ENCODE measurements at places on chromosomes 1 and 21.

DNA sequence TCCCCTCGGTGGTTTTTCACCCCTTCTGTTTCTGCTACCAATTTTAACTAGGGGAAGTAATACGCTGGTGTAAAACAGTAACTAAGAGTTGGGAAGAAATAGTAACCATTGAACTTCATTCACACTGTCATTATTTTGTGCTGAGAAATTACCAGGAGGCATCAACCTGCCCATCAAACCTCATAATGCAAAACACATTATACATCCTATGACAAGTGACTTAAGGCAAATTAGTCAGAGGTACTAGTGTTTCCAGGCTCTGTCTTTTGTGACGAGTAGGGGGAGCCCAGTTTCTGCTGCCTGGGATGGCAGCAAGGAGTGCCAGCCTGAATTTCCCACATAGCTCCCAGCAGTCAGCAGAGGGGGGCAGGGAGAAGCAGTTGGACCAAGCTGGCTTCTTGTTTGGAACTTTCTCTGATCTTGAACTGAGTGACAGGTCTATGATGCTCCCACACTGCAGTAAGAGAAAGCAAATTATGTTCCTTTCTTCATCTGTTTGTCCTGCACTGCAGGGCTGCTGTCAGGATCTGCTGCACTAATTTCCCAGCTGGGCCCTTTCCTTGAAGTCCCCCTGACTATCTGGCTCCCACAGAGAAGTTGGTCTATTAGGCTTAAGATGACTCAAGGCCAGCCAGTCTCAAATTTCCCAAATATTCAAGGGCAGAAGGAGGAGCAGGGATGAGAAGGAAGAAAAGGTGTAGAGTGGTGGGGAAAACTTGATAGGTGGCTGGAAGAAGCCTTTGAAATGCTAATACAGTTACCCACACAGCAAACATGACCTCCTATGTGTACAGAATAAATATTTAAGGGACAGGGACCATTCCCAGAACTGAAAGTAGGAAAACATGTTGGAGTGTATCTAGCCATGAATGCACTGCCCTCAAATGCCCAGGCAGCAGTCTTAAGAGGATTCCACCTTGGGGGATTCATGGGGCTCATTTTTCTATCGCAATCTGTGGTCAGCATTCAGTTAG, 322.8 kb downstream of the SEC16B start:
- no peak for DNase-seq

DNA sequence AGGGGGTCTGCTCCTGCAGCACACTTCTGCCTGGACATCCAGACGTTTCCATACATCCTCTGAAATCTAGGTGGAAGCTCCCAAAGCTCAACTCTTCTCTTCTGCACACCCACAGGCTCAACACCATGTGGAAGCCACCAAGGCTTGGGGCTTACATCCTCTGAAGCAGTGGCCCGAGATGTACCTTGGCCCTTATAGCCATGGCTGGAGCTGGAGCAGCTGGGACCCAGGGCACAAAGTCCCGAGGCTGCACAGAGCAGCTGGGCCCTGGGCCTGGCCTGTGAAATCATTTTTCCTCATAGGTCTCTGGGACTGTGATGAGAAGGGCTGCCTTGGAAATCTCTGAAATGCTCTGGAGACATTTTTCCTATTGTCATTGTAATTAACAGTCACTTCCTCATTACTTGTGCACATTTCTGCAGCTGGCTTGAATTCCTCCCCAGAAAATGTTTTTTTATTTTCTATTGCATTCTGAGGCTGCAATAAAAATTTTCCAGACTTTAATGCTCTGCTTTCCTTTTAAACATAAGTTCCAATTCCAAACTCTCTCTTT, 645.6 kb downstream of the RWDD3 start:
- no peak for DNase-seq

DNA sequence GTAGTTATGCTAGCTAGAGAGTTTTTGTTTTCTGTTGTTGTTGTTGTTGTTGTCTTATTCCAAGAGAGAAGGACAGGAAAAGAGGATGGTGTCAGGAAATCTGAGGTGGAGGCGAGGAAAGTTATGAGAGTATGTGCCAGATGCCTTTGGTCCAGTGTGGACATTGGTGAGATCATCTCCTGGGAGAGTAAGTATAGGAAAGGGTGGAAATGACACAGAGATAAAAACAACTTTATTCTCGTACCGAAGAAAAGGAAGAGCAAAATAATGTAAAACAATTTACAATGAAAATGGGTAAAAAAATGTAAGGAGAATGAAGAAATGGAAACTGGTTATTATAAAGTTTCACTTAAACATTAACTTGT, 97.4 kb upstream of the ADGRL2 start:
- no peak for DNase-seq

DNA sequence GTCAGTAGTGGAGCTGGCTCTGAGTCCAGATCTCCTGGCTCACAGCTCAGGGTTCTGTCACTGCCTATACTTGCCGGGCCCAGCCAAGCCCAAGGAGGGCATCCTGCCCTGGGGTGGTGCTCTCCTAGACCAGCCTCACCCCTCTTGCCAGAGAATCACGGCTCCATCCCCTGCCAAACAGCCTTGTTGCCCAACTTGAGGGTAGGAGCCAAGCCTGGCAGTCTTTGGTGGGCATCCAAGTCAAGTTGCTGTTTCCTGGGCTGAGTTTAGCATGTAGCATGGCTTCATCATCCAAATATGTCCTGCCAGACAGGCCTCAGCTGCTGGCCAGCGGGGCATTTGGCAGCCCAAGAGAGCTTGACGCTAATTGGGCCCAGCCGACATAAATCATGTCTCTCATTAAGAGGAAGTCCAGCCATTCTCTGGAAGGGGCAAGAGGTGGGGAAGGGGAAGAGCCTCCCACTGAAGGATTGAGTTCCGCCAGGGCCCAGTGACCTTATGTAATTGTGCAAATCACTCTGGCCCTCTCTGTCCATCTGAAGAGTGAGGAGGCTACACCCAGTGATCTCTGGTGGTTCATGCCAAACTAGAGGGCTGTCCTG, 22.6 kb upstream of the TRABD2B start:
- DNase-seq = no peak

DNA sequence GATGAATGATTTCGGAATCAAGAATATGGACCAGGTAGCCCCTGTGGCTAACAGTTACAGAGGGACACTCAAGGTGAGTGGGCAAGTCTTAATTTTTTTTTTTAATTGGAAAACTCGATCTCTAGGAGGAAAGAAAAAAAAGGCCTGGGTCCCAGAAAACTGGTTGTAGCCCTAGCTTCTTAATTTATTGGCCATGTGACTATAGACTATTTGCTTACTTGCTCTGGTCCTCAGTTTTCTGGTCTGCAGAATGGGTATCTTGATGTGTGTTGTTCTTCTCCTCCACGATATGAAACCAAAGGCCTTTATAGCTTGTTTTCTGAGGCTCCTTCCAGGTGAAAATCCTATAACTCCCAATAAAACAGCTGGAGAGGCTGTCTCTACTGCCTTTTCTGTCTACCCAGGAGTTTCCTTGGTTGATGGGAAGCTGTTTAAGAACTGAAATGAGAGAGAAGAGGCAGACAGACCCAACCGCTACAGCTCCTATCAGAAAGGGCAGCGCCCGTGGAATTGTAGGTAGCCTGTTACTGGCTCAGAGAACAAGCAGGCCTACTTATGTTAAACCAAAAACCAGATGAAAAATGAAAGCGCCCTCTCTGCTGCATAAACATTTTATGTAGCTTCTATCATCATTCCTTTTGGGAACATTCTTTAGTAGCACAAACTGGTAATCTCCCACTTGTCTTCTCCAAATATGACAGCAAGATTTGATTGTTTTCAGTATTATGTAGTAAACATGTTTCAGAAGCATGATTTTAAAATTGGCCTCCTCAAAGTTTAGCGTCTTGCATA, 4.5 kb downstream of the ETS2 start:
- DNase-seq = no peak

DNA sequence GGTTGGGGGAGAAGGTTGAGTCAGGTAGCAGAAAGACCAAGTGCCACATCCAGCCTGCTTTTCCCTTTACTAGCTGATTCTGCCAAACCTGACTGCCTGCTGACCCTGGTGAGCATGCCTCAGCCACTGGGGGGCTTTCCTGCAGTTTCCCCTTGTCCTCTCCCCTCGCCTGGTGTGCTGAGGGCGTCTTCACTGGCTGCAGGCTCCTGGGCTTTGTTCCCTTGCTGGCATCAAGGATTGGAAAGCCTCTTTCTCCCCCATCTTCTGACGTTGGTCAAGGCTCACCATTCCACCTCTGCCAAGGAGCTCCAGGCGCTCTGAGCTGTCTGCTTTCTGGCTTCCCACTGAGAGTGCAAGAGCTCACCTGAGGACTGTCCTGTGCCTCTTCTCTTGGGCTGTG, 28.4 kb downstream of the MAN1C1 start:
- no peak for DNase-seq

GRCh38 chr1:65955503-65955902, 162.8 kb downstream of the PDE4B start:
- no peak for DNase-seq

DNA sequence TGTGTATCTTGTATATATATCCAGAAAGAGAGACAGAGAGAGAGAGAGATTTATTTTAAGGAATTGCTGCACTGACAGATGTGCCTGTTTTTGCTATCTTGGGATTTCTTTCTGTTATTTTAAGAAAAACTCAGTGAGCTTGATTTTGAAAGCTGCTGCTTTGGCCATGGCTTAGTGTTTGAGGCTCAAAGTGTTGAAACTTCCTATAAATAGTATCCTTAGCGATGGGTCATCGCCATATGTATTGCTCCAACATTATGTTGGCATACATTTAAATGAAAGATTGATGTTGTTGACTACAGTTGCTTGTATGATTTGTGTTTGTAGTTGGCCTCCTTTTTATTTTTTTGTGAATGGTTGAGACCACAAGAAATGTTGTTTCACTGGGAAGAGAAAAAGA, 29.0 kb upstream of the NTPCR start:
- no peak for DNase-seq

DNA sequence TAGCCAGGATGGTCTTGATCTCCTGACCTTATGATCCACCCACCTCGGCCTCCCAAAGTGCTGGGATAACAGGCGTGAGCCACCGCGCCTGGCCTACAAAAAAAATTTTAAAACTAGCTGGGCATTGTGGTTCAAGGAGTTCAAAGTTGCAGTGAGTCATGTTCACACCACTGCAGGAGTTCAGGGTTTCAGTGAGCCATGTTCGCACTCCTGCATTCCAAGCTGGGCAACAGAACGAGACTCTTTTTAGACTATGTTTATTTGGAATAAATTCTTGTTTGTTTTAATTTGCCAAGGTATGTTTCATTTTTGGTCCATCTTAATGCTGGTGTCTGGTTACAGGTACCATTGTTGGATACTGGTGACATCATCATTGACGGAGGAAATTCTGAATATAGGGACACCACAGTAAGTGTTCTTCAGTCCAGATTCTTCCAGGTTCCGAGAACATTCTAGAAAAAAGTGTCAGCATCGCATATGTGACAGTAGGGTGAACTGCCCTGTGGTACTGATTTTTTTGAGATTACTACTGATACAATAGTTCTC, 3.9 kb downstream of the PGD start:
- no peak for DNase-seq

DNA sequence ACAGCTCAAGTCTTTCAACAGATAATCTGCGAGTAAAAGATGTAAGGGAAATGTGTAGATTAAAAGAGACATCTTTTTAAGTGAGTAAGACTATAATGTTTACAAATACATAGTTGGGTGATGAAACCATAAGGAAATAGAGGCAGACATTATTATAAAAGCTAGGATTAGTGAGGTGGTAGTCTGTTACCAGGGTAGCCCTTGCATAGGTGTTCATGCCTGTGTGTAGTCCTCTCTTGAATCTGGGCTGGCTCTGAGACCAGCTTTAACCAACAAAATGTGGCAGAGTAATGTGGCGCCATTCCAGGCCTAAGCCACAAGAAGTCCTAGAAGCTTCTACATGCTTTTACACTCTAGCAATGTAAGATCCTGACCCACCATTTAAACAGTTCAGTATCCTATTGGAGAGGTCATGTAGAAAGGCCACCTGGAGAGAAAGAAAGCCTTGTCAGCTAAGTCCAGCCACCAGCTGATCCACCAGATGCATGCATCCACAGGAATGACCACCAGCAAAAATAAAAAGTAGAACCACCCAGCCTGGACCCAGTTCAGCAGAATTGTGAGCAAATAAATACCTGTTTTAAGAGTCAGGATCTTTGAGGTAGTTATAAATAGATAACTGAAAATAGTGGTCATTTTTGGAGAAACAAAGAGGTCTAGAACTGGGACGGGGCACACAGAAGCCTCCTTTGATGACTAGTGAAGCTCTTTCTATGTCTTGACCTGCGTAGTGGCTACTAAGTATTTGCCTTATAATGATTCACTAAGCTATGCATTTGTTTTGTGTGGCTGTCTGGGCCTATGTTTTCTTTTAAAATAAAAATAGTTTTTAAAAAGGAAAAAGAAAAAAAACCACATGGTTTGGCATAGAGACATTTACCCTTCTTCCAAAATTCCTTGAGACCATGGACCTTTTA, 8.1 kb downstream of the NIBAN1 start:
- DNase-seq = no peak

All from activated CD8-positive, alpha-beta memory T cell treated with anti-CD3 and anti-CD28 coated beads for 1 hour (primary cell).